ENCODE measurements at places on chromosomes 1 and 21.
A peak's percentile ranks its signal among the peaks of the same experiment; 100 is the strongest.

GRCh38 chr1:15918962-15919715, 56.8 kb downstream of the ZBTB17 start:
- DNase-seq, result peak; percentile 72

DNA sequence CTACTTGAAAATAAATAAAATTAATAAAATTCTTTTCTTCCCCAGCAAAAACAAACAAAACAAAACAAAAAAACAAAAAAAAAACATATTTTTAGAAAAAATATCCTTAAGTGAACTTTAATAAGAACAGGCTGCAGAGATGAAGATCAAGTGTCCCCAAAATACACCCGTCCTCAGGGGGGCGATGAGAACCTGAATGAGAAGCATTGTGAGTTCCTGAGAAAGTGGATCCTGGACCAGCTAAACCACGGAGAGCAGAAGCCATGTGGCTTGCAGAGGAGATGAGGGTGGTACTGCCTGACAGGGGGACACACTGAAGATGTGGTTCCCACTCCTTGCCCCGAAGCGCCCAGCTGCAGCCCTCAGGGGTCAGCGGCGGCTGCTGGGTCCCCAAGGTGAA, 89.3 kb downstream of the ITPKB start:
- no peak for DNase-seq

DNA sequence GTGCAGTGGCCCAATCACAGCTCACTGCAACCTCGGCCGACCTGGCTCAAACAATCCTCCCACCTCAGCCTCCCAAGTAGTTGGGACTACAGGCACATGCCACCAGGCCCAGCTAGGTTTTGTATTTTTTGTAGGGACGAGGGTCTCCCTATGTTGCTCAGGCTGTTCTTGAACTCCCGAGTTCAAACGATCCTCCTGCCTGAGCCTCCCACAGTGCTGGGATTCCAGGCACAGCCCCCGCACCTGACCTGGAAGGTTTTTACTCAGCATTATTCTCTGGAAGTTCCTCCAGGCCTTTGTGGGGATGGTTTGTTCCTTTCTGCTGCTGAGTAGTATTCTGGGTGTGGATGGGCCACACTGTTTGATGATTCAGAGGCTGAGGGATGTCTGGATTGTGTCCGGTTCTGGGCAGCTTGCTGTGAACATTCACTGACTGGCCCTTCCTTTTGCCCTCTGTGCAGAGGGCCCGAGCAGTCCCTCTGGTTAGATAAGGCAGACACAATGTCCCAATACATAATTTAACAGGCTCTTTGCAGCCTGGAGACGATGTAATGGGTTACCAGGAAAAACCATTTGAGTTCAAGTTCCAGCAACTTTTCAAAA, 6.0 kb upstream of the TRAPPC10 start:
- DNase-seq, result no peak

DNA sequence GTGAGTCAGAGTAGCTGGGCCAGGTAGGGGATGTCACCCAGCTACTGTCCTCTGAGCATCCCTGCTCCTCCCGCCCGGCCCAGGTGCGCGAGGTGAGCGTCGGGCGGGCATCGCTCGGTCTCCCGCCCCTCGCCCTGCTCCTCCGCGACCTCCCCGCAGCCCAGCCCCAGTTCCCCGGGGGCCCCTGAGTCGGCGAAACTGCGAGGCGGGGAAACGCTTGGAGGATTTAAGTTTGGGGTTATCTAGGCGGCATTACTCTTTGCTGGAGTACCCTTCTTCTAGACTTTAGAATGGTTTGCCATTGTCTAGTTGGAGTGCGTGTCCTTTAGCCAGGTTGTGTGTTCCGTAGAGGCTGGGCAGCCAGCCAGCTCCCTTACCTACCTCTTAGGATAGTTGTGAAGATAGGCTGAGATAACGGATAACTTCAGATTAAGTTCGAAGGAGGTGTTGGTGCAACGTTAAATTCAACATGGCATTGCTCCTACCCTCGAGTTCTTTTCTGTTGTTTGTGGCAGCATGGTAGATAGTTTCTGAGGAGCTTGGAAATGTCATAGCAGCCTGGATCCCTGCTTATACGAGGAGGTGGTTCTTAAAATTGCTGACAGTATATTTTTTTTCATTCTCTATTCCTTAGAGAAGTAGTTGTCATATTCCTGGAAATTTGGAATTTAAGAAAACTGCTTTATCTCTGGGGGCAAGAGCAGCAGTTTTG, 697 bp downstream of the AGO3 start:
- no peak for DNase-seq

- peak; percentile 87 for DNase-seq
These were observed 25.7 kb upstream of the NLRP3 start for GRCh38 chr1:247390116-247390791.

DNA sequence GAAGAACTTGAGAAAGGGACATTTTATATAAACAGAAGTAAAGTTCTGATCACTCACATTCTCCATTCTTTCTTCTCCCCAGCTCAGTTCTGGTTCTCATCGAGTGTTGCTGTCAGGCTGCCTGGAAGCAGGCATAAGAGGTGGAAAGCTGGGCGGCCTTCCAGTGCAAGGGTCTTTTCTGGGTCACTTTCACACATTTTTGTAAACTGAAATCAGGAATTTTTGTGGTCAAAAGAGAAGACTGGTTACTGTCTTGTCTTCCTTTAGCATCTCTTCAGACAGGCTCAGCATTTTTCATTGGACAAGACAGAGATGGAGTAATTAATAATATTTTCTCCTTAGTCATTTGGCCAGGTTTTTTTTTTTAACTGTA, 93.7 kb downstream of the CTH start:
- DNase-seq, result no peak

DNA sequence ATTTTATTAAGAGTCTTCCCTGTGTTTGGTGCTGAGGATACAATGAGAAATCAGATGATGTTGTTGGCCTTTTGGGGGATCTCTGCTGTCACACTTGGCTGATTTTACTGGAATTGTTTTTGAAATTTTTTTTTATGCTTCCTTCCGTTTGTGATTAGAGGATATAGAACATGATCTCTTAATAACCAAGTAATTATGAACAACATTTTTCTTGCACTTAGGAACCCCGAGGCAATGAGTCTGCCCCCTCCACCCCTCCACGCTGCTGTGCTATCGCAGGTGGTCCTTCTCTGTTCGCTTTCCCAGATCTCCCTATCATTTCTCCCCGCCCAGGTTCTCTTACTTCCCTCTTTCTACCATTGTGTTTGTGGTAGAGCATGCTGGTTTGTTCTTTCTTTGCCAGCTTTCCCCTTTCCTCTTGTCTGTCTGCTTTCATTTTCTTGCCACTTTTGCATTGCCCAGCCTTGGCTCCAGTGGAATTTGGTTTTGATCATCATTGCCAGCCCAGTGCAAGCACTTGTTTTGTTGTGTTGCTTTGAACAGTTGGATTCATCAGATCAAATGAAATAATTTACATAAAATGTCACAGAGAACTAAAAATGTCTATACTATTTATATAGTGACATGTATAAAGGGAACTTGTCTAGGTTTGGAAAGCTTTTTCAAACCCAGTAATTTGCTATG, 73.1 kb upstream of the SCCPDH start:
- DNase-seq, result no peak

DNA sequence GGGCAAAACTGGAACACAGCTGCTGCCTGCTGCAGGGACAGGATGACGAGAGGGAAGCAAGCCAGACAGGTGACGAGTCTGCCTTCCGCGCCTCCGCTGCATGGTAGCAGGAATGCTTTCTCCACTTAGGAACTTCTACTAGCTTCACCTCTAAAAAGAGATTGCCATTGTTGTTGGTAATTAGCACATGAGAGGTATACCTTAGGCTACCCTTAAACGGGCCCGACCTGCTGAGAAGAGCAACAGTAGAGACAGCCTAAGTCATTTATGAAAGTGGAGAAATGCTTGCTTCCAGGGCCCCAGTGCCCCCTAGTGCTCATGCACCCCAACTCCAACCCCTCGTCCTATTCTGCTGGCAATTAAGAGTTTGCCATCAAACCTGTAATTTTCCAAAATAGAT, 96.9 kb upstream of the AKT3 start:
- peak; percentile 39 for DNase-seq

DNA sequence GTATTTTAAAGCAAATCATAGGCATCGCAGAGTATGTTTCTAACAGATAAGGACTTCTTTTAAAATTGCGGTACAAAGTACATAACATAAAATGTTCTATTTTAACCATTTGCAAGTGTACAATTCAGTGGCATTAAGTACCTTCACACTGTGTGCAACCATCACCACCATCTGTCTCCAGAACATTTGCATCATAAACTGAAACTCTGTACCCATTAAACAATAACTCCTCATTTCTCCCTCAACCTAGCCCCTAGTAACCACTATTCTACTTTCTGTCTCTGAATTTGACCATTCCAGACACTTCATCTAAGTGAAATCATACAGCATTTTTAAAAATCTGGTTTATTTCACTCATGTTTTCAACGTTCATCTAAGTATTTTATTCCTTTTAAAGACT, 16.6 kb upstream of the ATF3 start:
- no peak for DNase-seq

- no peak for DNase-seq
These were observed 273.4 kb upstream of the CACYBP start for GRCh38 chr1:174726167-174726879.

GRCh38 chr1:159076438-159077119, at the start of gene AIM2:
AIM2 (minus strand) TSS chr1:159076766; CDS start chr1:159073499, 3,267 bp downstream.
- peak; percentile 70 for DNase-seq

DNA sequence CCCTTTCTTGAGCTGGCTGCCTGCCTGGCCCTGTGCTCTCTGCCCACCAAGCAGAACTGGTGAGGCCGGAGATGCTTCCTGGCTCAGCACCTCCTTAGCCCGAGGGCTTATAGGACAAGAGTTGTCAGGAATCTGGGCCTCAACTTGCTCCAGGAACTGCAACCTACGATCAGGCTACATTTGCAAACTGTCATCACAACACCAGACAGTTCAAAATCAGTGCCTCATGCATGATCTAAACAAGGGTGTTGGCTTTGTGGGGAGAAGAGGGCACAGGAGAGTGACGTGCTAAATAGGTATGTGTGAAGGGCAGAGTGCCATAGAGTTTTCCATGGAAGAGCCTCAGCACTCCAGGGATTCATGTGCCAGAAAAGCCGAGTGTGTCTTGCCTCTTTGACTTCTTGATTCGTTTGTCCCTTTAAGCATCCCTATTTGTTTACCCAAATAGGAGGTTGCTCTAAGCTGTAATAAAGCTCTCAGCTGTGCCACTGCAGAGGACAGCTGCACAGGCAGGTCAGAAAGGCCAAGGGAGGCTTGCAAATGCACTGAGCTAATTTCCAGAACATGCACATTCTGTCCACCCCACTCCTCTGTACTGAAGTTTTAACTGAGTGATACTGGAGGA, 30.2 kb upstream of the NEK2 start:
- DNase-seq, result no peak

GRCh38 chr1:157944663-157945280, 48.7 kb upstream of the KIRREL1 start:
- no peak for DNase-seq

DNA sequence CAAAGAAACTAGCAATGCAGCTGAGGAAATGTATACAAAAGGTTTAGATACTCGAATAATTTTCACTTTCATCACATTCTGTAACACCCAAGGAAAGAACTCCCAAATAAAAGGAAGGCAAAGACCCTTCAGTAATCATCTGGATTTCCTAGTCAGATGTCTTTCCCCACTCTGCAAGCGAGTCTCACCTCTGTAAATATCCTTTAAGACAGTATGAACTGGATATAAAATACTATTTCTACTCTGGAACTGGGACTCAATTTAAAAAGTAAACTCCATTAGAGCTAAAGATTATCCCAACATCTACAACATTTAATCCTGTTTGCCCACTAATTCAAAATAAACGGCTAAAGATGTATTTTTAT, 27.0 kb downstream of the C2CD2 start:
- DNase-seq, result no peak

DNA sequence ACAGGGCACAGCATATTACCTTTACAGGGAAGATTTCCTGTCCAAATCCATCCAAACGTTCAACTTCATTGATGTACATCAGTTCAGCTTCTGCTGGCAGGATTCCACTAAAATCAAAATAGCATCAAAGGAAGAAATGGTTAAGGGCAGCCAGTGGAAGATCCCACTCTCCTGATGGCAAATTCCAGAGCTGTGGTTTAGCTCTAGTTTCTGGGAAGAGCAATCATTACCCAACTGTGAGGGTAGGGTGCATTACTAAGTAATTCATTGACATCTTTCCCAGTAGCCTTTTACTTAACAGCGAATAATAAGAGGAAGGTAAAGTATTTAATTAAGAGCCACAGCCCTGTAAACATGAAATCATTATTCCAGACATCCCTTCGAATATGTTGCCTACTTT, 120.7 kb downstream of the SMYD2 start:
- no peak for DNase-seq

GRCh38 chr1:114302821-114303220, 149.2 kb upstream of the SYT6 start:
- no peak for DNase-seq

GRCh38 chr1:180181996-180182642, 27.4 kb downstream of the QSOX1 start:
- DNase-seq, result no peak
